Upper lobe of right lung (tissue), 1 donor: ENCODE measurements at places on chromosomes 13 and 19. TPM values are rescaled to one million over a fixed set of nuclear protein-coding genes. Genes with fewer than 3 reads are reported as not detected.

FUT2 gene
- total RNA-seq: 0.81 TPM

ZNF43 gene
- total RNA-seq: 12.9 TPM

KCNJ14 gene
- 1.1 TPM for total RNA-seq

PRODH2 gene
- total RNA-seq: not detected

TEX29 gene
- 0.81 TPM for total RNA-seq

SPC24 gene
- 1.1 TPM for total RNA-seq

SOX1 gene
- not detected for total RNA-seq

RB1 gene
- total RNA-seq: 41.0 TPM

PRKD2 gene
- total RNA-seq: 58.9 TPM

C3 gene
- total RNA-seq: 1,129 TPM

APLP1 gene
- 7.0 TPM for total RNA-seq

LRCH1 gene
- 32.0 TPM for total RNA-seq
